ENCODE measurements at places on chromosomes 5 and 9. TPM values are rescaled to one million over a fixed set of nuclear protein-coding genes. Genes with fewer than 3 reads are reported as not detected.

DNA sequence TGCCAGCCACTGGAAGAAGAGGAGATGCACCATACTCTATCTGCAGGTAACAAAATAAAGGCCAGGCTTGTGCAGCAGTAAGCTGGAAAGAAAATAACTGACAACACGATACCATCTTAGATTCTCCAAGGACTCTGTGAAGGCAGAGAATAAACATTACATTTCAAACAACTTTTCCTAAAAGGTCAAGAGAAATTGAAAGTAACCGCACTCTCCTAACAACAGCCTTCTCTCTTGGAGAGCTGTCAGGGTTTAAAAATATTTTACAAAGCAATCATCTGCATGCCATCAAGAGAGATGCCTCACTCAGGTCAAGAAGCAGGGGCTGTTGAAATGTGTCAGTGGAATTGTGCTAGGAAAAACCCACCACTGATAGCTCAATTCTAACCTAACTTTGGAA, 13.5 kb upstream of the TTLL11 start:
- no peak for DNase-seq

- DNase-seq, result no peak
These were observed 49.2 kb downstream of the PCSK5 start for GRCh38 chr9:75939536-75940111.

DNA sequence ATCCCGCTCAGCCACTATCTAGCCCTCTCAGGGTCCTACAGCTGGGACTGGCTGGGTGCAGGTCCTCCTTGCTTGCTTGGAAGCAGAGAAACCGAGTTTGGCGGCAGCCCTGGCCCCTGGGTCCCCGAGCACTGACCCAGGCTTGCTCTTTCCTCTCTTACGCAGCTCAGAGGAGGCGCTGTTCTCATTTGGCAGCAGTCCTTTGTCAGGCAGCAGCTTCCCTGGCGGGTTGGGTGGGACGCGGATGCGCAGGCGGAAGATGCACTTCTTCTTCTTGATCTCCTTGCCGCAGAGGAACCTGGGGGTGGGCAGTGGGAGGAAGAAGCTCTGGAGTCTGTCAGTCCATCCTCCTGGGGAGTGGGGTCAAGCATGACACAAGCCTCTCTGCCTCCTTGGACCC, 14.5 kb downstream of the PHF19 start:
- DNase-seq, result no peak

GRCh38 chr9:87889065-87889881, 6.6 kb downstream of the SPATA31E1 start:
- peak; percentile 46 for DNase-seq

DNA sequence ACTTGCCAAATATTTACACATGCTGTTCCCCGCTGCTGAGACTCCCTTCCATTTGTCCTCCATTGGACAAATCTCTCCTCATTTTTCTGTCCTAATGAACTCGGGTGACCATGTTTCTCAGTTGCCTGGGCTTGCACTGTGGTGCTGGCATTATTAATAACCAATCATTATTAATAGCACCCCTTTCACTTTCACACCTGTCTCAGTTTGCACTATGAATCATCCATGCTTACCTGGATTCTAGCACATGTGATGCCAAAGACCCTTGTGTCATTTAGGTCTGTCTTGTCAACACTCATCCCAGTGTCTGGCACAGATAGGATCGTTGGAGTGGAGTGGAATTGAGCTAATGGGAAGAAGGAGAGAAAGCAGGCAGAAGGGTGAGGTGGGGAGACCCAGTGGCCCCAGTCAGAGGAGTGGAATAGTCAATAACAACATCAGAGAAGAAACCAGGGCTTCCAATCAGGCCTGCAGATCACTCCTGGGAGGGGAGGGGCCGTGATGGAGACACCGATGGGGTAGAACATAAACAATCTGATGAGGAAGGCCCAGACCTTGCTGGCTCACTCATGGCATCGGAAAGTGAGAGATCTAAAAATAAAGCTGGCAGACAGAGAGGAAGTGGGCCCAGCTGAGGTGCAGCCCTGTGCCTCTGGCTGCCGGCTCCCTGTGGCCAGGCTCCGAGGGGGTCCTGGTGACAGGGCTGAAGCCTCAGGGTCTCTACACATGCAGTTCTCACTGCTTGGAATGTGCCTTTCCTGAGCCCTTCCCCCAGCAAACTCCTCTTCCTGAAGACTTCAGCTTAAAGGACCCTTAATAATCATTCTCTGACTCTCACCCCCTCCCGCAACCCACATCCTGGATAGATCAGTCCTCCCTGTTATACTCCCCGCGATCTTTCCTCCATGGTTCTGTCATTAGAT, 33.5 kb upstream of the CRB2 start:
- peak; percentile 86 for DNase-seq

The FOXD1 gene
- 0.09 TPM for total RNA-seq

The ANKRD34B gene
- not detected for total RNA-seq

The TRIM36 gene
- total RNA-seq, result 0.12 TPM
